Transverse colon (tissue), 4 donors: ENCODE measurements at places on chromosomes 5 and 9. TPM values are rescaled to one million over a fixed set of nuclear protein-coding genes. Genes with fewer than 3 reads are reported as not detected.

PAEP gene
- not detected for total RNA-seq

SLC36A2 gene
- total RNA-seq: not detected

DNA sequence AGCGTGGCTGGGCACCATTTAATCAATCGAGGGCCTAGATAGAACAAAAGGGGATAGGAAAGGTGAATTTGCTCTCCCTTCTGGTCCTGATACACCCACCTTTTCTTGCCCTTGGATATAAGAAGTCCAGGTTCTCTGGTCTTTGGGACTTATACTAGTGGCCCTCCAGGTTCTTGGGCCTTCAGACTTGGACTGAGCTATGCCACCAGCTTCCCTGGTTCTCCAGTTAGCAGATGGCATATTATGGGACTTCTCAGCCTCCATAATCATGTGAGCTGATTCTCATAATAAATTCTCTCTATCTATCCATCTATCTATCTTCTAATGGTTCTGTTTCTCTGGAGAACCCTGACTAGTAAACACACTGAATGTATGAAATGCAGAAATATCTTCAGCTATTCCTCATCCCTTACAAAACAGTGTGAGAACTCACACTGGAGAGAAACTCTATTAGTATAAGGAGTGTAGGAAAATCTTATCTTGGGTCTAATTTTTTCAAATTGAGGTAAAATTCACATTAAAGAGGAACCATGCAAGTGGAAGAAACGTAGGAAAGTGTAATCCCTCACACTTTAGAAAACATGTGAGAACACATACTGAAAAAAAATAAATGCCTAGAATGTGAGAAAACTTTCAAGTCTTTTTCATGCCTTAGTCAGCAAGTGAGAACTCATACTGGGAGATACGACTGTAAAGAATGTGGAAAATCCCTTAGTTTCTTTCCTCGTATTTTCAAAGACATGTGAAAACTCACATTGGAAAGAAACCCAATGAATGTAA, 15.5 kb downstream of the PCDHB15 start:
- no peaks in the 10 kb centered on the region for H3K36me3 ChIP-seq
- no peaks in the 10 kb centered on the region for H3K27me3 ChIP-seq
- DNase-seq: no peak
- H3K27ac ChIP-seq: no peak overlapping the region

DNA sequence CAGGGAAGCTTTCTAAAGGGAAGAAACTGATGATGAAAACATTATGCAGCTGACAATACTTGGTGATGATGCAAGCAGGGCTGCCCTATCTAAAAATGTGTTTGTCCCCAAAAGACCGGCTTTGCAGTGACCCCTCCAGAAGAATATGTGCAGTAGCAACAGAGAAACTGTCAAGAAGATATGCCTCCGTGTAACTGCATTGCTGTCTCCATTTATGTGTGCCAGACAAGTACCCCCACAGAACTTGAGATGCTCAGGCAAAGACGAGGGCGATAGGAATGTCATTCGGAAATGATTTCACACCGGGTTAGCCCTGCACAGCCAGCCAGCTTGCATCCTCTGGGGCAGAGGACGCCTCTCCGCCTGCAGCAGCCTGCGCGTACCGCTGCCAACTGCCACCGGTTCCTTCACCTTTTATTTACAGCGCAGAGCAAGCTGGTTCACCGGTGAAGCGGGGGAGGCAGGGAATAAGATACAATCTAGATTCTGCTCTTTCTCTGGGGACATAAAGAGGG, 2.0 kb downstream of the GABBR2 start:
- no peaks in the 10 kb centered on the region for H3K36me3 ChIP-seq
- H3K27me3 ChIP-seq: peaks cover 97% of the 10 kb centered on the region
- H3K27ac ChIP-seq: no peak overlapping the region

DNA sequence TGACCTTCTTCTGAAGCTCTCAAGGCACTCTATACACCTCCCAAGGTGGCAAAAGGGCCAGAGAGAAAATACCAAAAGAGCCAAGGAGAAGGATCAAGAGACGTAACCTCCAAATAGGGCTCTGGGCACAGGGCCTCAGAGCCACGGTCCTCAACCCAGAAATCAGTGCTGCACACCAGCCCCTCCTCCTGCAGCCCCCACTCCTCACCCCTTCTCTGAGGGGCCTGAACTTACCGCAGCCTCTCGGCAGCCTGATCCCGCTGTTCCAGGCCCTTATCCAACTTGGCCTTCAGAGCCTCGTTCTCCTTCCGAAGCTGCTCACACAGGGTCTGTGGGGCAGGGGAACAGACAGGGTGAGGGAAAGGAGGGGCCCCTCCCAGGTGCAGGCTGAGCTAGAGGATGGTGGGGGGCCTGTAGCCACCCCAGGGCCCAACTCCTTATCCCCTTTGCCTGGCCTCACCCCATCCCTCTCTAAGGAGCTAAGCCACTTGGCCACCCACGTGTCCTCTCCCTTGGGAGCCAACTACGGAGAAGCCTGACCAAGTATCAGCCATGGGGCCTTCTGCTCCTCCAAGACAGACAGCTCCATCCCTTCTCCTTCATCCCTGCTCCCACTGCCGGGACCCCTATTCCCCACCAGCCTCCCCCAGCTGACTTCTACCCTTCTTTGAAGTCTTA, 28.8 kb downstream of the TNIP1 start:
- no peaks in the 10 kb centered on the region for H3K27me3 ChIP-seq
- H3K4me3 ChIP-seq: no peak overlapping the region
- H3K27ac ChIP-seq: peak overlapping the region; percentile 82
- peaks cover 5% of the 10 kb centered on the region for H3K4me1 ChIP-seq
- no peak for DNase-seq
